Fibroblast of skin of back (primary cell): ENCODE measurements at places on chromosomes 11 and 22.

DNA sequence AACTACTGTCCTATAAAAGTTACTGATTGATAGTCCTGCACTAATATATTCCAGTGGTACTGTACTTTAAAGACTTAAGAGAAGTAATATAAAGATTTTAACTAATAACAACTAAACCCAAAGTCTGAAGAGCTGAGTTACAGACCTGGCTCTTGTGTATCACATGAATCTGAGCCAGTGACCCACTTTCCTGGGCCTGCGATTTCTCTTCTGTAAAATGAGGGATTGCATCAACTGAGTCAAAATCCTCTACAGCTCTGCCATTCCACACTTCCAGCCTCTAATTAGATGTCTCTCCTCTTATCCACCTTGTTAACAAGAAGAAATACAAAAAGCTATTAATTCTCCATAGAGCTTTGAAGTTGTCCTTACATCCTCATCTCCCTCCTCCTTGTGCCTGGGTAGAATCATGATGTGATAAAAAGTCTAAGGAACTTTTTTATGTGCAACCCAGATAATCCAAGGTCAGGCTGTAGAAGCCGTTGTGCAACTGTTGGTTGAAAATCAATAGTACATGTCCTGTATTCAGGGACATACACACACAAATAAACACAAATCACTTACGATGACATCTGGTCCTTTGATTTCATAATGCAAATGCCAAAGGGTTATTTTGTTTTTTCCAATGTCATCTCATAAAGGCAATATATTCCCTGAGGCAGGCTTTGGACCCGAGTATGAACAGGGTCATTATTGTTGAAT lies 410.3 kb downstream of the KCNA4 start:
- DNase-seq: no peak

DNA sequence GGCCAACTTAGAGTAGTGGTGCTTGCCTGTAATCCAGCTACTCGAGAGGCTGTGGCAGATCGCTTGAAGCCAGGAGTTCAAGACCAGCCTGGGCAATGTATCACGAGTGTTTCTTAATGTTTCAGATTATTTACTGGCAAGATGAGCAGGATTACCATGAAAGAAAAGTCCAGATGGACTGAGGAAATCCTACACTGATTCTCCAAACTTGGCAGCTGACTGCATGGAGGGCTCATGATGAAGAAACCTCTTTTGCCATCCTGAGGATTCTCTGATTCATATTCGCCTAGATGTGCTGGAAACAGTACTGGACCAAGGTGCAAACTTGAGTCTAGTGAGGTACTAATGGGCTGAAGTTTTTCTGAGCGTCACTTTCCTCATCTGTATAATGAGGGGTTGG lies 2.8 kb upstream of the SIDT2 start:
- no peak for DNase-seq

DNA sequence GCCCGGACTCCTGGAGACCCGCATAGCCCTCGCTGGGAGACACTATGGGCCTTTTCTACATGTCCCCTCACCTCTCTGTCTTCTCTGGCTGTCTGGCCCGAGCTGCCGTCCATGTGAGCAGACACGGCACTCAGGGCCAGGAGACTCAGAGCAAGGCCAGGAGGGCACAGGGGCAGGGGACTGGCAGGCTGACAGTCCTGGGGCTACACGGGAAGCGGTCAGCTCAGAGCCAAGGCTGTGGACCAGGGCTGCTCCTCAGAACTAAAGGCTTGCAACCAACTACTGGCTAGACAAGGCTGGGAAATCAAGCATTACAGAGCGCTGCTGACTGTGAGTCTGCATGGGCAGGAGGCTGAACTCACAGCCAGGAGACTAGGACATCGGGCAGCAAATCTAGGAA lies 56.1 kb upstream of the CDON start:
- DNase-seq: no peak

GRCh38 chr22:41899992-41900651 lies 14.8 kb downstream of the SHISA8 start:
- DNase-seq: no peak

- no peak for DNase-seq
Measured at GRCh38 chr11:100778166-100778785, 91.2 kb downstream of the ARHGAP42 start.

GRCh38 chr22:46262449-46263215 lies 511 bp downstream of the PKDREJ start:
- peak; percentile 59 for DNase-seq

DNA sequence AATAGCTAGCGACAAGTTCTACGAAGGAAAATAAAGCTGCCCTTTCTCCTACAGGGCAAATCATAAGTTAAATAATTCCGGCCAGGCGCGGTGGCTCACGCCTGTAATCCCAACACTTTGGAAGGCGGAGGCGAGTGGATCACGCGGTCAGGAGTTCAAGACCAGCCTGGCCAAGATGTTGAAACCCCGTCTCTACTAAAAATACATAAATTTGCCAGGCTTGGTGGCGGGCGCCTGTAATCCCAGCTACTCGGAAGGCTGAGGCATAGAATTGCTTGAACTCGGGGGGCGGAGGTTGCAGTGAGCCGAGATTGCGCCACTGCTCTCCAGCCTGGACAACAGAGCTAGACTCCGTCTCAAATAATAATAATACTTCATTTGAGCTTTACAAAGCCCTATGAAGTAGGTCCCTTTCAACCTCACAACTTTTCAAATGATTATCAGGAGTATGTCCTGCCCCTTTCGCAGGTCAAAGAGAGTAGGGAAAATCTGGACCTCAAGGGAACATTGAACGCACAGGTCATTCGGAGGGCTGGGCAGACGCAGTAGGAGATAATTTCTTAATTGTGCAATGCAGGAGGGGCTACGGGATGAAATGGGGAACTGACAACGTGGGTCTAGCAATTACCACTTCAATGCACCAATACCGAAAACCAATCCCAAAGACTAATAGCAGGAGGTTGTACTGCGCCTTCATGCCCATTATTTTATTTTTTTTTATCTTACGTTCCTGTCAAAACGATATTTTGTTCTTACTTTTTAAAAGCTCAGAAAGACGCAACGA lies 590 bp downstream of the COMMD9 start:
- DNase-seq: no peak

DNA sequence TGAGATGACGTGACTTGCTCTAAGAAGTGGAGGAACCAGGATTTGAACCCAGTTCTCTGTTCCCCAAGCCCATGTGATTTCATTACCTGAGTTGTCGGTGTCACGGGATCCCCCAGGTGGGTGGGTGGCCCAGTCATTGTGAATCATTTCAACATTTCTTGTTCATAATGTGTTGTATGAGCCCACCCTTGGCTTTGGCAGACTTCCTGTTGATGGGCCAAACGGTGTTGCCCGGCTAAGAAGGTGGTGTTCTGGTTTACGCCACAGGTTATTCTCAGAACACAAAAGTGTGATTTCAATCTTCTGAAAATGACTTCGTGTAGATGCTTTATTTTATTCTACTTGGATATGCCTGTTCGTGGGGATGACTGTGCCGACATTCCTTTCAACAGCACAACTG lies 21.6 kb upstream of the ST14 start:
- no peak for DNase-seq

GRCh38 chr11:100575860-100576717 lies 111.0 kb upstream of the ARHGAP42 start:
- DNase-seq: peak; percentile 58
